Eye (tissue), 1 donor: ENCODE measurements at places on chromosomes 5 and 9.

DNA sequence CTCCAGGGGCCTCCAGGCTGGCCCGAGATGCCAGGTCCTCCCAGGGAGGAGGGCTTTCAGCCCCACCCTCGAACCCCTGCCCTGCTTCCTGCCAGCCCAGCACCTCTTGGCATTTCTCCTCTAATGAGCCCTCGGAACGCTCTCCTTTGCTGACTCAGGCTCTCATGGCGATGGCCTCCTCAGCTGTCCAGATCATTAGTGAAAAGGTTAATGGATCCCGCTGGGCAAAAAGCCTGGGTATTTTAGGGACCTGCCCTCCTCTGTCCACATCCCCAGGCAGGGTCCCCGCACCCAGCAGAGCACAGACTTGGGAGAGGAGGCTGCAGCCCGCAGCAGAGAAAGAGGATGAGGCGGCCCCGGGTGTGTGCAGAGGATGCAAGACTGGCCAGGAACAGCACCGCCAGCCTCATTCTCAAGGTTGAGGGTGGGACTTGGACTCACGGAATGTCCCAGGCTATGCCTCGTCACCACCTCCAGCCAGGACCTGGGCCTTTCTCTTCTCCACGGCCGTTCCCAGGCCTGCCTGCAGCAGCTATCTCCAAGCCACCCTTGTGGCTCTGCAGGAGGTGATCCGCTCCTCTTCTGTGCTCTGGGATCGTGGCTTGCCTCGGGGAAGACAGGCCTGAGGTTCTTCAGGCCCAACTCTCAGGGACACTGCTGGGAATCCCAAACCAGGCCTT lies 23.0 kb upstream of the ADAMTS2 start:
- DNase-seq: peak; percentile 54

DNA sequence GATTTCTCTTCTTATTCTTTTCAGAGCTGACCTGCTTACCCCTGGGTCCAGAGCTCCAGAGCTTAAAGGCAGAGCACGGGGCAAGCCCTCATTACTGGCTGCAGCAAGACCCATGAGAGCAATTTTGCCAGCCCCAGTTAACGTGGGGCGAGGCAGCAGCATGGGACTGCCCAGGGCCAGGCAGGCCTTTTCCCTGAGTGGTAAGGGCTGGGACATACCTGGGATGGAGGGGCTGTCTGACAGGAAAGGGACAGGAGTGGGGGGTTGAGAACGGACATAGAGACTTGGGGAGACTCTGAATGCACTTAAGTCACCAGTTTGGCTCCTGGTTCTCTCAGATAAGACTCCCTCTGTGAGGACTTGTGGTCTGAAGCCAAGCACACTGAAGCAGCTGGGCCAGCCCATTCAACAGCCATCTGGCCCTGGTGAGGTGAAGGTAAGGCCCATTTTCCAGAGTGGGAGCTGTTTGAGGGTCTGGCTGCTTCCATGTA lies 26.2 kb downstream of the HMGXB3 start:
- DNase-seq: no peak

DNA sequence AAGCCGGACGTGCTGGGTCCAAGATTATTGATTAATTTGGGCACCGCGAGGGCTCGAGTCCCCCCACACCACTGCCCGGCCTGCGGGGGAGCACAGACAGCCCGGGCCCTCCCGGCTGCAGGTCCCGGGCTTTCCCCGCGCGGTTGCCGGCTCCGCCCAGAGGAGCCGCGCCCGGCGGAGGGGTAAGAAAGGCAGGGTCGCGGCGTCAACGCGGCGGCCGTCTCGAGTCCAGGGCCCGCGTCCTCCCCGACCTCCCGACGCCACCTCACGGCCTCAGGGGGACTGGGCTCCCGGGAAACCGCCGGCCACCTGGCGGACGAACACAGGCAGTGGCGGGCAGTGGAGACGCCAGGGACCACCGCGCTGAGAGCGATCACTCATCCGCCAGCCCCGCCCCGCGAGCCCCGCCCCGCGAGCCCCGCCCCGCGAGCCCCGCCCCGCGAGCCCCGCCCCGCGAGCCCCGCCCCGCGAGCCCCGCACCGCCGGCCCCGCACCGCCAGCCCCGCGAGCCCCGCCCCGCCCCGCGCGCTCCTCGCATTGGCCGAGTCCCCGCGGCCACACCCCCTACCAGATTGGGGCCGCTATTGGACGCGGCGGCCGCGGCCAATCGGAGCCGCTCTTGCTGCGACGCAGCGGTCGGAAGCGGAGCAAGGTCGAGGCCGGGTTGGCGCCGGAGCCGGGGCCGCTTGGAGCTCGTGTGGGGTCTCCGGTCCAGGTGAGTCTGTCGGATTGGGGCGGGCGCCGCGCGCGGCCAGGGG lies at the start of gene MRPL41:
TSS of gene MRPL41 (plus strand) at position 616 of the 758 bp plus-strand sequence. CDS start 203 bp downstream, outside the sequence.
- peak; percentile 93 for DNase-seq

- DNase-seq: no peak
Observed at GRCh38 chr5:74415695-74416102, 224.8 kb downstream of the ENC1 start.

GRCh38 chr5:90390928-90391327 lies 18.6 kb downstream of the CETN3 start:
- no peak for DNase-seq

GRCh38 chr5:170366276-170366675 lies 22.9 kb downstream of the KCNMB1 start:
- DNase-seq: no peak

DNA sequence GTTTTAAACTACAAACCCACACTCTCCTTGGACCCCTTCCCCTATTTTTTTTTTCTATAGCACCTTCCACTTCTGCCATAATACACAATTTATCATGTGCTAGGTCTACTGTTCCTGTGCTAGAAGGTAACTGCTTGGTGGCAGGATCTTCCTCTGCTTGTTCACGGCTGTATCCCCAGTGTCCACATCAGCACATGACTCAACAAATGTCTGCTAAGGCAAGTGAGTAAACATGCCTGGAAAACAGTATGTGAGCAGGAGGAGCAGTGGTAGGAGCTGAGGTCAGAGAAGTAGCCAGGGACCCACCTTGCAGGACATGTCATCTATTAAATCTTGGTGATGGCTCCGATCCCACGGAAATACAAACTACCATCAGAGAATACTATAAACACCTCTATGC lies 79.4 kb downstream of the AUH start:
- DNase-seq: no peak

DNA sequence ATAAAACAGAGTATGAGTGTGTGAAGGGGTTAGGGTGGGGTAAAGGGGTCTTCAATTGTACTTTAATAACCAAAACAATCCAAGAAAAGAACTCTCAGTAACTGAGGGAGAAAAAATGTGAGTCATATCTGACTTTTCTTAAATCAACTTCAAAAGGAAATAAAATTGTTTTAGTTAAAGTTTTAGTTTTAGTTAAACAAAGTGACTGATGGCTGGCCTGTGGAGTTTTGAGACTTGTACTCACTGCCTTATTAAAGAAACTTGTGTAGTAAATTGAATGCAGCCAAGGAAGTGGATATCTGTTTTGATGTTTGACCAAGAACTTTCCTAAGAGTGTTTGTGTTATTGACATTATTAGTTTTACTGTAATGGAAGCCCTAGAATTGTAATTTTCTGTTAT lies 2032.6 kb downstream of the MAT2B start:
- DNase-seq: no peak

GRCh38 chr9:109496841-109497225 lies 1.3 kb downstream of the PTPN3 start:
- peak; percentile 18 for DNase-seq

DNA sequence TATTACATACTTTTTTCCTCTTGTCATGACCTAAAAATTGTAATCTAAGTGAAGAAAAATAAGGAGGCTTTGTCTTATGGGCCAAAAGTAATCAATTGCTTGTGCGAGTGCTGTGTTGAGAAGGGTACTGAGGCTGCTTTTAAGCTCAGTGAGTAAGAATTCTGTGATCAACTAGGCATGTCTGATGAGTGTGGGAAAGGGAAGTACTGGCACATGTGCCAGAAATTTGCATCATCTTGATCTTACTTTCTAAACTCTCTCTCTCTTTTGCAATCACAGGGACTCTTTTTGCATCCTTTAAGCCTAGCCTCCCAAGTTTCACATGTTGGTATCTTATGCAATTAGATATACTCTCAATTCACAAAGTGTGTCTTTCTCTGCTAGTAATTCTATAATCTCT lies 329.9 kb downstream of the KIF4B start:
- no peak for DNase-seq

GRCh38 chr5:154541553-154541952 lies 63.5 kb upstream of the HAND1 start:
- no peak for DNase-seq

DNA sequence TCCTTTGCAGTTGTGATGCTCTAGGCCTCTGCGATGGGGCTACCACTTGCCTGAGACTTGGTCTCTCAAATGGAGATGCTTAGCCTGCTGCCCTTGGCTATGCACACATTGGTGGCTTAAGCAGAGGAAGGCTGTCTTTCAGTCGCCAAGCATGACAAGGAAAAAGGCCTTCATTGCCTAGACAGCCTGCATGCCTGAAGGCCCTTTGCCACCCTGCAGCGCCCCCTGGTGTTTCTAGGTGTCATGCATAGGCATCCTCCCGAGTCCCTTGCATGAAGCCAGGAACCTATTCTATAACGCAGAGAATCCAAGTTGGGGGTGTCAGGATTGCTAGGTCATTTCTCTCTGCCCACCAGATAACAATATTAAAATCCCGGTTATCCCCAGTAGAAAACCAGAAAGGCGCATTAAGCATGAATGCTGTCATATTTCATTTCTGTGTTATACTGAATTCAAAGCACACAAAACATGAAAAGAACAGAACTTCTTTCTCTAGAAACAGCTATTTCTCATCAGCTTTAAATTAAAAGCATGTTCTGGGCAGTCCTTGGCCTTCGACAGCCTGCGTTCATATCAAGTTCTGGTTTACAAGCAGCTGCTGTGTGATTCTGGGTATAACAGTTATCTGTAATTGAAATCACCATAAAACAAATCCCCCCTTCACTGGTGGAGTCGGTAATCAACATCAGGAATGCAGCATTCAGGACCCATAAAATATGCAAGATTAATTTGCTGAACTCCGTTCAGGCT lies 59.7 kb upstream of the TRPC7 start:
- DNase-seq: peak; percentile 89

GRCh38 chr5:63743096-63743798 lies 219.0 kb downstream of the HTR1A start:
- DNase-seq: no peak

DNA sequence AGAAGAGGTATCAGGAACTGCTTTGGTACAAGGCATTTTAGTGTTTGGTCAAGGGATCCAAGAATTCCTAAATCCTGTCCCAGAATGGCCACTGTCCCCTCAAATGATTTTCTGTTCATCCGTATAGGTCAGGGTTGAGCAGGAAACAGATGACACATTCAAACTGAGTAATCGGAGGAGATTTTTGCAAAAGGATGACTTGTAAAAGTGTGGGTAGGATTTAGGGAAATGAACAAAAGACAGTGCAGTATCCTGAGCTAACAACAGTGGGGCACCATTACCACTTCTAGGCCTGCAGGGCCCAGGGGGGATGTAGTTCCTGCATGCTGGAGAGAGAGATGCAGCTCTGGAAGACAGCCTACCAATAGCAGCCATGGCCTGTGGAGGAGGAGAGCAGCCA lies 290.1 kb downstream of the ZSWIM6 start:
- DNase-seq: no peak

DNA sequence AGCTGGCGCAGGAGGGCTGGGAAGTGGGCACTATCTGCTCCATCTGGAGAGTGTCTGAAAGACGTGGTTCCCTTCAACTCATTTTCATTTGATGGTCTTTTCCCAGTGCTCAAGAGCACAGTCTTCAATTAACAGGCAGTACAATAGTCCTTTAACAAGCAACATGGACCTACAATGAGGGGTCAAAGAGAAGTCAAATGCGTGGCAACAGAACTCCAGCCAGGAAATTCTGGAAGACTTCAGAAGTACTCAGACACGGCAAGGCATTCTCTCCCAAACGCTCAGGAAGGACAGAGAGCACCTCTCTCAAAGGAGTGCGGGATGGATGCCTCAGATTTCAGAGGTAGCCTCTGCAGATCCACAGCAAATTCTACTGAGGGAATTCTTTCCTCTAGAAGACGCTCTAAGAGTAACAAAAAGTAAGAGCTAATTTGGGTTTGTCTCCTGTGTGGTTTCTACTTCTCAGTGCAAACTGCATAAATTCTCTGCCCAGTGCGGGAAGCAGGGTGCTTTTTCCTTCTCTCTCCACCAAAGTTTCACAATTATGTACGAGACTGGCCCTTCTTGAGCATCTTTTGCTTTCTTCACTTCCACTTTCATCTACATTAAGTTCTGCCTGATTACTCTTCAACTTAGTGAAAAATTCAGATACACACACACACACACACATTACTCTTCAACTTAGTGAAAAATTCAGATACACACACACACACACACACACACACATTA lies 56.4 kb downstream of the LHFPL2 start:
- DNase-seq: no peak

- DNase-seq: peak; percentile 19
Observed at GRCh38 chr9:70504834-70505233, 90.4 kb upstream of the KLF9 start.

DNA sequence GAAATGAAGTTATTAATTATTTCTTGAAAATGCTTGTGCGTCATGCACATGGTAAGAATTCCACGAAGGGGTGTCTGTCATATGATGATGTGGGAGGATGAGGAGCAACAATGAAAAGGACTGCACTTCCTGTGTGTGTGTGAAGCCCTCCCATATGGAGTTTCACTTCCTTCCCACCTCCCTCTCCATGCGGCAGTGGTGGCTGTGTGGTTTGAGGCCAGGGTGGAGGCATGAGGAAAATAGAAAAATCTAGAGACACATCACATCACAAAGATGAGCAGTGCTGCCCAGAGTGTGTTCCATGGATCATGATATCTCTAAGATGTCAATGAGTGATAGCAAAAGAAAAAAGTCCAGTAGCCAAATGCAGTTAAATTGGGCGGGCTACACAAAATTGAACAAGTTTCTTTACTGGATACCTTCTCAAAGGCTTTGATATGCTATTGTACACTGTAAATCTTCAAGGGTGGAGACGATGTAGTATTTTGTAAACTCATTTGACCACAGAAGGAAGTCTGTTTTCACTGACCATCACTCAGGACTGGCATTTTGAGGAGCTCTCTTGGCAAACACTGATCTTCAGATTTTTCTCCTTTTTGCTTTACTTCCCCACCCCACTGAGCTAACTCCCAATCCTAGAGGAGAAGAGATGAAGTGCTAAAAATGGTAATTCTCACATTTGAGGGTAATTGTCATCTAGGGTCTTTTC lies 55.7 kb upstream of the EQTN start:
- DNase-seq: no peak

DNA sequence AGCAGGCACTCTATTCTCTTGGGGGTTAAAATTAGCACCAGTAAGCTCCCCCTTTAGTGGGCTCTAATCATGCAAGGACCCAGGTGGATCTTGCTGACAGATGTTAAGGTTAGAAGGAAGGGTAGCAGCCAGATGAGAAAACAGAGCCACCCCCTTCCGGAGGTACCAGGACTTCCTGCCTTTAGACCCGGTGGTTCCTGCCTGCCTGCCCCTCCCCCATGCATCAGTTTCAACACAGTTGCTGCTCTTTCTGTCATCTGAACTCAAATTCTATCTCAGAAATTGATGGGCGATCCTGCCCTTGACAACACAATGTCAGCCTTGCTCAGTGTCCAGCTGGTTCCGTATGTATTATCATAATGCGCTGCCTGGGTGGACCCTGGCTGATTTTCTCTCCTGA lies 287.3 kb downstream of the EBF1 start:
- DNase-seq: no peak

GRCh38 chr9:129496473-129497004 lies 124.4 kb downstream of the C9orf50 start:
- DNase-seq: peak; percentile 99

GRCh38 chr5:120609570-120609969 lies 145.5 kb downstream of the PRR16 start:
- no peak for DNase-seq
